Stimulated activated CD4-positive, alpha-beta T cell treated with anti-CD3 and anti-CD28 coated beads, Interleukin-4, amount 100 ng/mL, for 1 hour (primary cell): ENCODE measurements at places on chromosomes 3 and 15.

- peak; percentile 37 for DNase-seq
Observed at GRCh38 chr3:158539414-158540014, 31.5 kb upstream of the MLF1 start.

- no peak for DNase-seq
Observed at GRCh38 chr3:61985020-61985419, 388.3 kb downstream of the FEZF2 start.

DNA sequence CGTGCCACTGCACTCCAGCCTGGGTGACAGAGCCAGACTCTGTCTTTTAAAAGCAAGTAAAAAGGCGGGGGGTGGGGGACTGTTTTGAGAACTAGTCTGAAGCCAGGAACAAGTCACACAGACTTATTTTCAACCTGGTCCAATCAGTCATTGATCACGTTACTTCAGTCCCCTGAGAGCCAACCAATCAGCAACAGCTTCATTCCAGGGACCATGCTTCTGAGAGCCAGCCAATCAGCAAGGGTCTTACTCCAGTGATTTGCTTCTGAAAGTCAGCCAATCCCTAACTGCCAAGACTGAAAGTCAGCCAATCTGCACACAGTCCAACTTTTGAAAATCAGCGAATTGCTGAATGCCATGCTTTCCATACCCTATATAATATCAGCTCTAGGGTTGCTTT lies 48.6 kb upstream of the C15orf39 start:
- DNase-seq: no peak

GRCh38 chr15:100832149-100832942 lies 47.3 kb upstream of the ALDH1A3 start:
- no peak for DNase-seq

DNA sequence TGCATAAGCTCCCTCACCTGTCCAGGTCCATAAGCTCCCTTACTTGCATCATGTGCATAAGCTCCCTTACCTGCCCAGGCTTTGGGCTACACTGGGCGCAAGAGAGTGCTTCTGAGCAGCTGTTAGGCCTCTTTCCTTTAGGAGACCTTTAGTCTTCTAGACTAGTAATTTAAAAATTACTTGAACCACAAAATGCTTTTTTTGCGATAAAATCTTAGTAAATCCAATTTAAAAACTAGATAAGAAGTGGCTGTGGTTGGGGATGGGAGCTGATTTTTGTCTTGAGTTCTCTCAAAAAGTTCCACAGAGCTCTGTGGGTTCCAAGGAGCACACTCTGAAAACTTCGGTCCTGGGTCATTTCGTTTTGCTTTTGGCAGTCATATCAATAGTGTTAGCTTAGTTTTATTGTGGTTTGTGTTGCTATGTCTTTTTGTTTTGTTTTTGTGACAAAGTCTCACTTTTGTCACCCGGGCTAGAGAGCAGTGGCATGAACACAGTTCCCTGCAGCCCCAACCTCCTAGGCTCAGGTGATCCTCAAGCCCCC lies 6.7 kb downstream of the CEMIP start:
- DNase-seq: no peak

- no peak for DNase-seq
Observed at GRCh38 chr3:41845826-41846225, 116.1 kb downstream of the ULK4 start.
